ENCODE measurements at places on chromosomes 3 and 15. TPM values are rescaled to one million over a fixed set of nuclear protein-coding genes. Genes with fewer than 3 reads are reported as not detected.
A peak's percentile ranks its signal among the peaks of the same experiment; 100 is the strongest.

- DNase-seq, result no peak
These were observed 3.1 kb downstream of the C3orf38 start for GRCh38 chr3:88152841-88153240.

GRCh38 chr15:74955796-74956647 lies 550 bp downstream of the RPP25 start:
- DNase-seq, result peak; percentile 47

Gene CERS3
- not detected for polyA plus RNA-seq

DNA sequence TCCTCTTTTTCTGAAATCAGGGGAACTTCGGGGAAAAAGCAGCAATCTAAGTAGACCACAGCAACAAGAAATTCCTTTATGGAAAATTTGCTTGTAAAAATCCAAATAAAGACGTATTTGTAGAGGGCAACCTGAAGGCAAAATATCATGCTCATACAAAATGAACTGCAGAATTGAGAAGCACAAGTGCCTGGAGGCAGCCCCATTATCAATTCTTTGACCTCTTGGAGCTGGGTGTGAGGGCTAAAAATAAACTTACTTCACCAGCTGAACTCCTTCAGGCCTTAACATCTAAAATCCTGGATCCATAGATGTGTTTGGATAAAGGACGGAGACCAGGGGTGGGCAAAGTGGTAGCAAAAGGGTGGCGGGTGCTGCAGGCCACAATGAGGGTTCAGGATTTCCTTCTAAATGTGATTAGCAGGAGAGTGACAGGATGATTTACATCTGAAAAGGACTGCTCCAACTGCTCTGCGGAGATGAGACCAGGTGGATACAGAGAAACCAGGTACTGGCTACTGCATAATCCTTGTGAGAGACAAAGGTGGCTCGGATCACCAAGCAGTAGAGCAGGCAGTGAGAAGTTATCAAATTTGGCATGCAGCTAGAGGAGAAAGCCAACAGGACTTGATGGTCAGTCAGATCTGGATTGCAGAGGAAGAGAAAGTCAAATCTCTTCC lies 81.7 kb upstream of the TJP1 start:
- no peak for DNase-seq

Gene UROC1
- polyA plus RNA-seq, result not detected

Data from A549 (cell line).